ENCODE measurements at places on chromosomes 5 and 9. TPM values are rescaled to one million over a fixed set of nuclear protein-coding genes. Genes with fewer than 3 reads are reported as not detected.

DNA sequence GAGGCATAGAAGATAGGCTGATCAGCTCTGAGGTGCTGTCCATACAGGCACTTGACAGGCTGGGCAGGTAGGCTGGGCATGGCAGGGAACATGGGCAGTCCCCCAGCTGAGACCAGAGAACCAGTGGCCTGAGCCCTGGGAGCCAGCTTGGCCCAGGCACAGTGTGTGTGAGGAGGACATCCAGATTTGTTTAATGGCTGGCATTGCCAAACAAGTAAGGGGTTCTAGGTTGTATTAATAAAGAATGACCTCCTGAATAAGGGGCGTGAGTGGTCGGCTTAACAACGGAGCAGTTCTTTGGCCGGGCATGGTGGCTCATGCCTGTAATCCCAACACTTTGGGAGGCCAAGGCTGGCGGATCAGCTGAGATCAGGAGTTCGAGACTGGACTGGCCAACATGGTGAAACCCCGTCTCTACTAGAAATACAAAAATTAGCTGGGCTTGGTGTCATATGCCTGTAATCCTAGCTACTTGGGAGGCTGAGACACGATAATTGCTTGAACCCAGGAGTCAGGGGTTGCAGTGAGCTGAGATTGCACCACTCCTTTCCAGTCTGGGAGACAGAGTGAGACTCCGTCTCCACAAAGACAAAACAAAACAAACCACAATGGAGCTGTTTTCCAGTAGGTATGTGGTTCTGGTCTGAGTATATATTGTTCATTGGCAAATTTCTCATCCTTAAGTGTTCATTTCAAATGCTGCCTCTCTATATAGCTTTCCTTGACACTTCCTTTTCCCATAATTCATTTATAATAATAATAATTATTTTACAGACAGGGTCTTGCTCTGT, 56.2 kb downstream of the ANGPTL2 start:
- no peak for DNase-seq

DNA sequence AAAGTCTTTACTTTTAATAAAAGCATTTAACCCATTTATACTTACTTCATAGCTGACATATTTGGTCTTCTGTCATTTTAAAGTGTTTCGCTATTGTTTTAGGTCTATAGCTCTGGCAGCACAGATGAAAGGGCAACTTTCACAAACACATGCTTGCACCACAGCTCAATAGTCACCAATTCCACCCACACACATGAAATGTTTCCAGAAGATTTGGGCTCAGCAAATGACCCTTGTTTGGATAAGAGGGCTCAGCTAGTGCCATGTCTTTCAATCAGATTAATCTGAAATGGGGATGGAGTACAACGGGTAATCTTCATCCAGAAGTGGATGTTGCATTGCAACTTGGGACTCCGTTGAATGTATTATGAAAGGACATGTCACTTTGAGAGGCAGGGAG, 176.0 kb downstream of the FGF18 start:
- no peak for DNase-seq

DNA sequence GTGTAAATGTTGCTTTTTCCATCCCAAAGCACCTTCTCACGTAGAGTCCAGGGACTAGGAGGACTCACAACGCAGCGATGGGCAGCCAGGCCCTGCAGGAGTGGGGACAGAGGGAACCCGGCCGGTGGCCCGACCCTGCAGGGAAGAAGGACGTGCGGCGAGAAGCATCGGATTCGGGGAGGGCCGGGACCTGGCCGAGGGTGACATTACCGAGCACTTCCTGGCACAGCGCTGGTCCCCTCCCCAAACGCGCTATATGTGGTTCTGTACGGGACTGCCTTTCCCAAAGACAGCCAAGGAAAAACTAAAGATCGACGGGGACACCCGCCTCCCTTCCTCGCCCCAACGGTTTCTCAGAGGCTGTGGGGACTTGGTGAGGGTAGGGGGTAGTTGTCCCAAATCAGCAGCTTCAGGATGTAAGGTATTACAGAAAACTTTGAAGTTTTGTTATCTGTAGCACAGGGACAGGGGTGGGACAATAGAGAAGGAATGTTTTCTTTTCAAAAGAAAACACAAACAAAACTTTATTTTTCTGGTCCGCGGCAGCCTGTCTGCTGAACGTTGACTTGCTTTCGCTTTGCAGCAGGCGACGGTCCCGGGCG, 887 bp upstream of the MAP3K1 start:
- peak; percentile 31 for DNase-seq

DNA sequence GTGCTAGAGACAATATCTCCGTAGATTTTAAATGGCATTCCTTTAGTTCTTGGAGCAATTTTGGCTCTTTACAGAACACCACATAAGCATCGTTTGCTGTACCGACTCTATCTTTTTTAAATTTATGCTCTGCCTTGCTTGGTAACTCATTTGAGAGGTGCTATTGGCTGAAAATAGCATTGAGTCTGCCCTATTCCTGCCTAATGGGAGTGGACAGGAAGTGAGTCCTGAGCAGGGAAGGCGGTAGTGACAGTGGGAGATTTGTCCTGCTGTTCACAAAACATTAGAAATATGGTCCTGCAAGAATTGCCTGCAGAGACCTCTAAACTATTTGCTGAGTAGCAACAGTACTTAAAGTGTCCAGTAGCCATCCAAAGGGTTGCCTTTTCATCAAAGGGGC, 115.2 kb upstream of the IFNE start:
- no peak for DNase-seq

- DNase-seq, result no peak
Measured at GRCh38 chr9:5543875-5544702, 33.8 kb downstream of the PDCD1LG2 start.

DNA sequence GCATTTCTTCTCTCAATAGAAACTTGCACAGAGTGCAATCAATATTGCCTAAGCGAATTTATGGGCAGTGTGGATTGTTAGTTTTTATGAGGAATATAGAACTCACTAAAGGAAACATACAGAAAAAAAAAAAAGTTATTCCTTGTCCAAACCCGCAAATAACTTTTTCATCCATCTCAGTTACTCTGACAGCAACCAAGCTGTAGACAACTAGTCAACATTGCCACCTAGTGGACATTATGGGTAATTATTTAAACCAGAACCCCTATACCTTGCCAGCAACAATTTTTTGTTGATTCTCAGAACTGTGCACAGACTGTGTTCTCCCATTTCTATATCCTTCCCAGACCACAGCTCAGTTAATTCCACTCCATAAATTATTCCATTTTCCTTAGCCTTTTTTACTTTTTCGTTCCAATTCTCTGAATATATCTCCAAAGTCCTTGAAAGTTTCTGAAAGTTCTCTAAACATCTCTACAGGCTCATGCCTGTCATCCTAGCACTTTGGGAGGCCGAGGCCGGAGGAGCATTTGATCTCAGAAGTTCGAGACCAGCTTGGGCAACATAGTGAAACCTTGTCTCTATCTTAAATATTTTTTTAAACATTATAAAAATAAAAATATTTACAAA, 2.6 kb upstream of the AFAP1L1 start:
- DNase-seq, result peak; percentile 67

- DNase-seq, result no peak
Measured at GRCh38 chr9:108562176-108562575, 293.6 kb downstream of the ACTL7B start.

DNA sequence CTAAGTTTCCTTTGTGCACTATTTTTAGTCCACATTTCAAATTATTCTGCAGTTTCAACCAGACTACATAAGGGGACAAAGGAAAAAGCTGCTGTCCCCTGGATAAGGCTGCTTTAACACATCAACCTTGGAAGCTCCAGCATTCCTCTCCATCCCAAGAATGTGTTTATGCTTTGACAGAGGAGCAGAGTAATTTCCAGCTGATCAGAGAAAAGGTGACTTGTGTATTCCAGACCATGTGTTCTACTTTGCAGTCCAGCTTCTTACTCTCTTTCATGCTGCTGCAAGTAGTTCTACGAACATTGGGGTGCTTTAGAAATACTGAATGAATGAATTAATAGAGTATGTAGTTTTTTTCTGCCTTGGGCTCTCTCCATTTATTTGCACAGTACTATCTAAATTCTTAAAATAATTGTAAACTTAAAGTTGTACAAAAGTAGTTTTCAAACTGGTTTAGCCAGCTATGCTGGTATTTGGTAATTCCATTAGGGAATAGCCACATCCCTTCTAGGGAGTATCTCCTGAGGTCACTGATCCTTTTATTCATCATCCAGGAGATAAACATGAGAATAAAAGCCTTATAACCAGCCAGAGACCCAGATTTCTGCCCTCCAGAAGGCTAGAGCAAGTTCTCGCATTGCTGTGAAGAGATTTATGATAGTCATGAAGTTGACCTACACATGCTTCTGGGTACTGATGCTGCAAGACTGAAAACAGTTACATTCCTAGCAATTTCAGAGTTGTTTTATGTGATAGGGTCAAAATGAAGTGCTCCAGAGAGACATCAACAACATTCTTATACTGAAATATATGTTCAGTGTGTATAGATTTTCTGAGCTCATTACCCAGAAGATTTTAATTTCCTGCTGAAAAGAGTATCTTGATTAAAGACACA, 215.2 kb downstream of the COMMD10 start:
- no peak for DNase-seq

Gene RNF183
- polyA plus RNA-seq, result not detected

Gene FOXI1
- not detected for polyA plus RNA-seq

Gene MARCOL
- polyA plus RNA-seq, result 0.11 TPM

Data from A549 (cell line).